ENCODE measurements at places on chromosomes 4 and X.

DNA sequence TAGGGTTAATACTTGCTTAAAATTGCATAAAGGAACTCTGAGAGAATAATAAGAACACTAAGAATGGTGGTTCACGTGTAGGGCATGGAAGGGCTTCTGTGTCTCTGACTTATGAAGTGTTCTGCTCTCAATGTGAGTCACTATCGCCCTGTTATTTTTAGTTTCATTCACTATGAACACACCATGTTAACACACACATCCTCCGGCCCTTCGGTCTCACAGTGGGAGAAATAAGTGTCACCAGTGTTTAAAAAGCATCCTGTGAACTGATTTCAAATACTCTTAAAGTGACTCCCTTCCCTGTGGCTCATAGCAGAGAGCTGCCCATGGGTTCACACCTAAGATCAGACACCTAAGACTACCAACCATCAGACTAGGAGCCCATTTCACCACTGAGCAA lies 33.8 kb upstream of the FGFBP2 start:
- DNase-seq: no peak

GRCh38 chr4:134753390-134753789 lies 551.8 kb upstream of the PABPC4L start:
- no peak for DNase-seq

DNA sequence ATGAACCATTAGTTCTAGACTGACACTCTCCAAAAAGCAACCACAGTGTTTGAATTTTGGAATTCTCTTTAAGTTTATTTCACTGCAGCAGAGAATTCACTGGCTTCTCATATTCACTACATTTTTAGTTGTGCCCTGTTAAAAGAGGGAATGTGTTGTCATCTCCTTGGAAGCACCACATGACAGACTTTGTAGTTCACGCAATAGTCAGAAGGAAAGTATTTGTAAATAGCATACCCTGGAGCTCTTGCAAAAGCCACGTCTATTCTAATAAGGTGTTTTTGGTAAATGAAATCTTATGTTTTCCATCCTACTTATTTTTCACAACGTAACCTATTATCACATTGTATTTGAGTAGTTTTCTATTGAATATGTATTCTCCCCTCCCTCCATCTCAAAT lies 25.8 kb downstream of the DOCK11 start:
- no peak for DNase-seq

GRCh38 chr4:147780137-147780777 lies 48.4 kb downstream of the ARHGAP10 start:
- no peak for DNase-seq

DNA sequence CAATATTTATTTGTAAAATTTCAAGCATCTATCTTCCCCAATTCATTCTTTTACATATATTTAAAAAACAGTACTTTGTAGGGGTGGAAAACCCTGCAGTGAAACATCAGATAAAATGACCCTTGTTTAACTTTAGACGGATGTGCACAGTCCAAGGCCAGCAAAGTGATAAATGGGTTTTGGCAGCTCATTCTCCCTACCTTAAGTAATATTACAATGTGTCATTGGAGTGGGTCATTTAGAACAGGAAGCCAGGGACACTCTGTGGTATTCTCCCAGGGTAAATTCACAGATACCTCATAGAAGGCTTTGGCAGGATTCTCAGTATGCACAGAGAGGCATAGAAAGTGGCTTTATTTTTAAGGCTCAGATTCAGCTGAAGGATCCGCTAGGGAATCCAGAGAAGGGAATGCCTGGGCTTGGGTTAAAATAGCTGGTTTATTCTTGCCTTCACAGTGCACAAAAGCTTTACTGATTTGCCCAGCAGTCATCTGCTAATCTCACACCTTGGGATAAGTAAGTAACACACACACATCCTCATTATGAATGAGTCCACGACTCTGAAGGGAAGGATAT lies 206.7 kb downstream of the RASL11B start:
- no peak for DNase-seq

DNA sequence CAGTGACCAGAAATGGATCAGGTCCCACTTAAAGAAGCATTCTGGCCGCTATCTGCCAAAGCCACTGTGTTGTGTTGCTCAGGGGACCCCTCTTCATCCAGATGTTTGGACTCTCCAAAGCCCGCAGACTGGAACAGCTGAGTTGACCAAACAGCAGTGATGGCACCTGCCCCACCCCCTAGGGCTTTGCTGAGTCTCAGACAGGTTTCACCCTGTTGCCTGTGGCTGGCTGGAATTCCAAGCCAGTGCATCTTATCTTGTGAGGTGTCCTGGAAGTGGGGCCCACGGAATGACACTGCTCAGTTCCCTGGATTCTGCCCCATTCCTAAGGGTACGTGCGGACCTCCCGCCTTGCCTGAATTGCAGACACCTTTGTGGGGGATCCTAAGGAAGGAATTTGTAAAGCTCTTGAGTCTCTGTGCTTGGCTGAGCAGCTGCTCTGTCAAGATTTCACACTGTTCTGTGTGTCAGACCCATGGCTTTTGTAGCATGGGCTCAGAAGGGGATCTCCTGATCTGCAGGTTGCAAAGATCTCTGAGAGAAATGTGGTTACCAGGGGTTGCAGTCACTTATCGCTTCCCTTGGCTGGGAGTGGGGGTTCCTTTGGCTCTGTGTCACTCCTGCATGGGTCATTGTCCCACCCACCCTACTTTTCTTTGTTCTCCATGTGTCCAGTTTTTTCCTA lies 1707.9 kb upstream of the PCDH10 start:
- no peak for DNase-seq

GRCh38 chrX:153522259-153522658 lies 4.8 kb downstream of the ATP2B3 start:
- no peak for DNase-seq

DNA sequence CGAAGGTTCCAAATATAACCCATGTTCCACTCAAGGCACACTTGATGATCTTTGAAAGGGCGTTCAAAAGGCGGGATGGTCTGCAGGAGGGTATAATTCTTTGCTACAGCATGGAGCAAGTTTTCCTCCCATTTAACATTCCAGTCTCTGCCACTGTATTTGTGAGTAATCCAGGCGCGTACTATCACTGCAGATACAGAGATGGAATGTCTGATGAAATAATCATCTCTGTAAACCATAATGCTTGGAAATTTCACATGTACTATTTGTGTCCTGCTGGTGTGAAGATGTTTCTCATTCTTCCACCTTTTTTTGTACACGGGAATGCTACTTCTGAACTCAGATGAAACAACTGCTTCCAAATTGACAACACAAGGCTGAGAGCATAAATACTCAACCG lies 15.5 kb downstream of the SEL1L3 start:
- DNase-seq: no peak

DNA sequence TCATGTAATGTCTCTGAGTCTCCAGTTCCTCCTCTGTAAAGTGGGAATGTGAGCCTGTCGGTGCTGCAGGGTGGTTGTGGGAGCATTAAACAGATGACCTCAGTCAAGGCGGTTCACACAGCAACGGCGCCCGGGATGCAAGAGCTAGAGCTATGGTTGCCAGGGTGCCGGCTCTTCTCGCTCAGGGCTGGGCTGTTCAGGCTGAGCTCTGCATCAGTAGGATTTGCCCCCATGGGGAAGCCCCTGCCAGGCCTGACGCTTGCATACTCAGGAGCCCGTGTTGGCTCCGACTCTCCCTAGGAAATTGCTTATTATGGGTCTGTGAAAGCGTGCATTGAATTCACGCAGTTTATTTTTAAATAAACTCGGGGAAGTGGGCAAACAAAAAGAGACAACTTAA lies 67.3 kb downstream of the PSAPL1 start:
- no peak for DNase-seq

GRCh38 chrX:134186362-134187121 lies 50.4 kb upstream of the CCDC160 start:
- no peak for DNase-seq

DNA sequence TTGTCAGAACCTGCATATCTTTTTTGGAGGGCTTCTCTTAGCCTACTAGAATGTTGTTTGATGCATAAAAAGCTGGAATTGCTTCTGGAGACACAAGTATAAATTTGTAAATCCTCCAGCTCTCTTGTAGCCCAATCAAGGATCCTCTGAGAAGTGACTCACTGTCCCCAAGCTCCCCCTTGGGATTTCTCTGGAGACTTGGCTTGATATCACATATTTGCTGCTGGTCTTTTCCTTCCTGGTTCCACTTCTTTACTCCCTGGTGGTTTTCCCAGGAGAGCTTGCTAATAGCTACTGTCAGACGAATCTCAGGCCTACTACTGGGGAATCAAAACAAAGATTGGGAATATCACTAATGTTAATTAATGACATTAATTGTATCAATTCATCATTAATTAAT lies 173.1 kb downstream of the STK32B start:
- no peak for DNase-seq

GRCh38 chrX:20309806-20310205 lies 43.1 kb upstream of the RPS6KA3 start:
- DNase-seq: no peak

DNA sequence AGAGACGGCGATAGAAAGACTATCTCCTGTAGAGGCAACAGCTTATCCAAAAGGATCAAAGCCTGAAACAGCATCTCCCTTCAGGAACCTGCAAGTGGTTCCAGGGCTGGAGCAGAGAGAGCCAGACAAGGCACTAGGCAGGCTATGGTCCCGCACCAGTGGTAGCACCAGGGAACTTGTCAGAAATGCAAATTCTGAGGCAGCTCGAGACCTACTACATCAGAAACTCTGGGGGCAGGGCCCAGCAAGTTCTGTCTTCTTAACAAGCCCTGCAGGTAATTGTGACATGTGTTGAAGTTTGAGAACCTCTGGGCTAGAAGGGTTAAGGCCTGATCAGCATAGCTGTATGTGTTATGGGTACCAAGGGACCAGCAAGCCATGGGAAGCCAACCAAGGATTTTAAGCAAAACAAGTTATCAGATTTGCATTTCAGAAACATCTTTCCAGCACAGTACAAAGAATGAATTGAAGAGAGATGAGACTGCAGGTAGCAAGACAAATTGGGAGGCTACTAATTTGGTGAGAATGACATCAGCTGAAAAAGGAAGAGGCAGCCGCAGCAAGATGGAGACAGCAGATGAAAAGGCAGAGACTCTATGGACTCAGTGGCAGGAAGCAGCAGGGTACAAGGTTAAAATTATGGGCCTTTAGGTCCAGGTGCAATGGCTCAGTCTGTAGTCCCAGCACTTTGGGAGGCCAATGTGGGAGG lies 139.7 kb downstream of the TSPAN5 start:
- DNase-seq: peak; percentile 66

DNA sequence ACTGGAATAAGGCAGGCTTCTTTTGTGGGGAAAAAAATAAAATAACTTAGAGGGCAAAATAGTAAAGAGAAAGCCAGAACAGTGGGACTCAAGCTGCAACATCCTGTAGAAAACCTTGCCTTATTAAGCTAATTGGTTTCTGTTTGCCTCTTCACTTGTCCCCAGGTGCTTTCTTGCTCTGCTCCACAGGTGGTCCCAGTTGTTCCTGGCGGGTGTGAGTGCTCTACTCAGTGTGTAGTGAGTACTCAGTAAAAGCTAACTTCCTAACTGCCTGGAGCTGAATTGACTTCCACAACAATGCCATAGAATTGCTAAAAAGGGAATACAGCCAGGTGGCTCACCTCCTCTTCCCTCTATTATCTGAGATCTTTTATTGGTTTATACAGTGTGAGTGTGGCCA lies 930.2 kb downstream of the C4orf33 start:
- DNase-seq: no peak

DNA sequence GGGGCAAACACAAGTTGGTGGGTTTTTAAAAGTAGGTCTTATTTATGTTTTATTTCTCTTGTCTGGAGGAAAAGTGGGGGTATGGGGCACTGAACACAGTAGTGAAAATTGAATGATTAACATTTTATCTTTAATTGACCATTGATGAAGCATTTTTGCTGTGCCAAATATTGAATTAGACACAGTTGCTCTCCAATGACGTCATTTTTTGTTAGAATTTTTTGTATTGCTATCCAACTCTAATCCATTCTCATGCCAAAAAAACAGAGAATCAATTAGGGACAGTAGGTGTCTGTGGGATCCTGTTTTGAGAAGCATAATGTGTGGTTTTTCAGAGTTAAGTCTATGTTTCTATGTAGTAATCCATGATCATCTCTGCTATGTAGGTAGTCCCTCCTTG lies 1032.8 kb downstream of the STPG2 start:
- no peak for DNase-seq

- no peak for DNase-seq
Measured at GRCh38 chr4:1508161-1509160, 102.2 kb upstream of the NKX1-1 start.

DNA sequence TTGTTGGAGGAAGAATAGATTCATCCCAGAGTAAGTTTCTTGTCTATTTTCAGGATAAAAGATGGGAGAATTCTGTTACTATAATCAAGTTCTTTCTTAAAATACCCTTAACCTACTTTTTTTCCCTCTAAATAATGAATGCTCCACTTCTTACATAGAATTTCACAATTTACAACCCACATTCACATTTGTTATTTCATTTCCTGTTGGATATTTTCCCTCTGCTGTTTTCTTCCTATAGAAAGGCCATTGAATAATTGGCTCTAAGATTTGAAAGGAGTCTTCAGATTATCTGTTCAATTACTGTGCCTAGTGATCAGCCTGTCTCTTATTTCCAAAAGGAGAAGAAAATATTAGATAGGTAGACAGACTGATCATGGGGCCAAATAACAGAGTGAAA lies 79.7 kb downstream of the CPE start:
- no peak for DNase-seq

GRCh38 chrX:12987900-12988594 lies 13.1 kb downstream of the TMSB4X start:
- DNase-seq: no peak

DNA sequence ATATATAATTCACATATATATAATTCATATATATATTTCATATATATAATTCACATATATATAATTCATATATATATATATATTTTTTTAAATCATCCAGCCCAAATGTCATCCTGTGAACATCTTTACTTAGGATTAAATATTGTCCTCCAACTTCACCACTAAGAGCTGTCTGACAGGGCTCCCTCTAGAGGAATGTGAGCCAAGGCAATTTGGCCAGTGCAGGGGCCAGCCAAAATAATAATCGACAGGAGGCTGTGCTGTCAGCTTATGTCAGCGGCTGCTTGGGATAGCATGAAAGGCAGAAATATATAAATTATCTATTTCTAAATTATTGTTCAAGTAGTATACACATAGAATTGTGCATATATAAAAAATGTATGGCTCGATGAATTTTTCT lies 29.5 kb downstream of the EGFL6 start:
- no peak for DNase-seq

- no peak for DNase-seq
Measured at GRCh38 chr4:153266988-153267387, 62.7 kb downstream of the TRIM2 start.

- DNase-seq: no peak
Measured at GRCh38 chrX:122739770-122740169, 444.3 kb upstream of the GRIA3 start.

- DNase-seq: no peak
Measured at GRCh38 chr4:136754810-136755530, 777.3 kb downstream of the PCDH18 start.

DNA sequence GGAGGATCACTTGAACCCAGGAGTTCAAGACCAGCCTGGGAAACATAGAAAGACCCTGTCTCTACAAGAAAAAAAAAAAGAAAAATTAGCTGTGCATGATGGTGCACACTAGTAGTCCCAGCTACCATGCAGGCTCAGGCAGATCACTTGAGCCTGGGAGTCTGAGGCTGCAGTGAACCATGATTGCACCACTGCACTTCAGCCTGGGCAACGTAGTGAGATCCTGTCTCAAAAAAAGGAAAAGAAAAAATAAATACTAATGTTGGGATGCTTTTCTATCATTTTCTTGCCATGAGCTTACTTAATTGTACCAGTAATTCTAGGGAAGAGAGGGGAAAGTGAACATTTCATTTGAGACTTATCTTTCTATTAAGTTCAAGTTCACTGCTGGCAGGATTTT lies 19.8 kb downstream of the DCUN1D4 start:
- DNase-seq: no peak

- no peak for DNase-seq
Measured at GRCh38 chr4:132770776-132771175, 378.3 kb upstream of the PCDH10 start.
